ENCODE measurements at places on chromosomes 5 and 9. TPM values are rescaled to one million over a fixed set of nuclear protein-coding genes. Genes with fewer than 3 reads are reported as not detected.

The ENDOG gene
- 18.2 TPM for total RNA-seq

The GABRA6 gene
- total RNA-seq: not detected

DNA sequence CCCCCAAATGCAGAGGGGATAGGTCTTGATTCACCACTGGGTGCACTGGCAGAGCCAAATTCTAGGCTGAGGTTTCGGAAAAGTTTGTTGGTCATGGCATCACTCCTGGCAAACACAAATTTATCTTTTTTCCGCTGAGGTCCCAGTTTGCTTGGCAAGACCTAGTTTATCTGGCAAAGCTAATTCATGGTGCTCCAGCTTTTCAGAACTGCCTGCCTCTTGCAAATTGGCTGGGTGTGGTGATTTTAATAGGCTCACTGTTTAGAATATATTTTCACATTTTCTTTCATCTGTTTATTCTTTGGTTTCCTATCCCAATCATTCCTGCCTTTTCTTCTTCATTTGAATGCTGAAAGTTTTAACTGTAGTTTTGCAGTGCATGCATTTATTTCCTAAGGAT is 50.5 kb upstream of the MAMDC2 start:
- no peak for DNase-seq
- no peaks in the 10 kb centered on the region for H3K36me3 ChIP-seq
- no peaks in the 10 kb centered on the region for H3K27me3 ChIP-seq
- no peak overlapping the region for H3K27ac ChIP-seq
- no peak overlapping the region for H3K4me3 ChIP-seq

The JAKMIP2 gene
- not detected for total RNA-seq

The REEP2 gene
- total RNA-seq: 0.81 TPM

The RGS7BP gene
- total RNA-seq: not detected

The NIPAL4 gene
- total RNA-seq: 0.96 TPM

DNA sequence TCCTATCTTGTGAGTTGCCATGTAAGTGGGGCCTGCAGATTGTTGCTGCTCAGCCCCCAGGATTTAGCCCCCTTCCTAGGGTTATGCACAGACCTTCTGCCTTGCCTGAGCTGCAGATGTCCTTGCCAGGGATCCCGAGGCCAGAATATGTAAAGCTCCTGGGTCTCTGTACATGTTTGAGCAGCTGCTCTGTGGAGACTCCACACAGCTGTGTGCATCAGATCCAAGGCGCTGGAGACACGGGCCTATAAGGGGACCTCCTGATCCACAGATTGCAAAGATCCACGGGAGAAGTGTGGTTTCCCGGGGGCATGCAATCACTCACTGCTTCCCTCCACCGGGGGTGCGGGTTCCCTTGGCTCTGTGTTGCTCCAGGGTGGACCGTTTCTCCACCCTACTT is 28.9 kb downstream of the TAF11L14 start:
- H3K36me3 ChIP-seq: peaks cover 7% of the 10 kb centered on the region
- H3K27ac ChIP-seq: no peak overlapping the region
- H3K4me1 ChIP-seq: no peaks in the 10 kb centered on the region
- H3K4me3 ChIP-seq: no peak overlapping the region
- DNase-seq: no peak
- H3K27me3 ChIP-seq: no peaks in the 10 kb centered on the region

DNA sequence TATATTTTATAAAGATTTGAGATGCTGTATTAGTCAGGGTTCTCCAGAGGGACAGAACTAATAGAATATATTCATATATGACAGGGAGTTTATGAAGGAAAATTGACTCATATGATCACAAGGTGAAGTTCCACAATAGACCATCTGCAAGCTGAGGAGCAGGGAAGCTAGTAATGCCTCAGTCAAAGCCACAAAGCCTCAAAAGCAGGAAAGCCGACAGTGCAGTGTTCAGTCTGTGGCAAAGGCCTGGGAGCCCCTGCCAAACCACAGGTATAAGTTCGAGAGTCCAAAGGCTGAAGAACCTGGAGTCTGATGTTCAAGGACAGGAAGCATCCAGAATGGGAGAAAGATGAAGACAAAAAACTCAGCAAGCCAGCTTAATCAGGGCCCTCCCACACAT is 382.2 kb downstream of the LRRC70 start:
- no peak for DNase-seq
- H3K27me3 ChIP-seq: no peaks in the 10 kb centered on the region
- H3K36me3 ChIP-seq: no peaks in the 10 kb centered on the region
- H3K4me3 ChIP-seq: no peak overlapping the region

The MLANA gene
- total RNA-seq: not detected

The PCDHB16 gene
- 1.8 TPM for total RNA-seq

DNA sequence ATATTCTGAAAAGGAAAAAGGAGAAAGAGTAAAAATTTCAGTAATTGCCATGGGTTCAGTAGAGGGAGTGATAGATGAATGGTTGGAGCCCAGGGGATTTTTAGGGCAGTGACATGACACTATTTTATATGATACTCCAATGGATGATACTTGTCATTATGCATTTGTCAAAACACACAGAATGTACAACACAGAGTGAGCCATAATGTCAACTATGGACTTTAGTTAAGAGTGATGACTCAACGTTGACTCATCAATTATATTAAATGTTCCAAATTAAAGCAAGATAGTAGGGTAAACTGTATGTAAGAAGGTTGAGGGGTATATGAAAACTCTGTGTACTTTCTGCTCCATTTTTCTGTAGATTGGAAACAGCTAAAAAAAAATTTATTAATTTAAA is 586.4 kb downstream of the TAF11L14 start:
- no peaks in the 10 kb centered on the region for H3K36me3 ChIP-seq
- DNase-seq: peak; percentile 52
- H3K27me3 ChIP-seq: no peaks in the 10 kb centered on the region
- H3K27ac ChIP-seq: no peak overlapping the region
- H3K4me1 ChIP-seq: peaks cover 5% of the 10 kb centered on the region

GRCh38 chr9:18922161-18922885 is 110.7 kb downstream of the SAXO1 start:
- DNase-seq: no peak
- H3K27me3 ChIP-seq: no peaks in the 10 kb centered on the region
- H3K36me3 ChIP-seq: peaks cover 12% of the 10 kb centered on the region
- H3K4me1 ChIP-seq: no peaks in the 10 kb centered on the region
- H3K27ac ChIP-seq: no peak overlapping the region
- no peak overlapping the region for H3K4me3 ChIP-seq
